H7 (cell line): ENCODE measurements at places on chromosomes 5 and 9. TPM values are rescaled to one million over a fixed set of nuclear protein-coding genes. Genes with fewer than 3 reads are reported as not detected.

The TAF11L5 gene
- total RNA-seq: not detected in 2 replicates

GRCh38 chr5:142303565-142303964, 21.3 kb downstream of the SPRY4 start:
- DNase-seq: no peak

GRCh38 chr5:154571325-154572035, 93.5 kb upstream of the HAND1 start:
- no peak for DNase-seq

- no peak for DNase-seq
These were observed 18.6 kb upstream of the MTMR12 start for GRCh38 chr5:32331217-32331934.

GRCh38 chr9:79140751-79141150, 431.0 kb upstream of the TLE4 start:
- no peak for DNase-seq

- DNase-seq: no peak
These were observed 921.8 kb downstream of the NR2F1-AS1 start for GRCh38 chr5:92659246-92659645.

- no peak for DNase-seq
These were observed 15.1 kb downstream of the TLR4 start for GRCh38 chr9:117719161-117719920.

DNA sequence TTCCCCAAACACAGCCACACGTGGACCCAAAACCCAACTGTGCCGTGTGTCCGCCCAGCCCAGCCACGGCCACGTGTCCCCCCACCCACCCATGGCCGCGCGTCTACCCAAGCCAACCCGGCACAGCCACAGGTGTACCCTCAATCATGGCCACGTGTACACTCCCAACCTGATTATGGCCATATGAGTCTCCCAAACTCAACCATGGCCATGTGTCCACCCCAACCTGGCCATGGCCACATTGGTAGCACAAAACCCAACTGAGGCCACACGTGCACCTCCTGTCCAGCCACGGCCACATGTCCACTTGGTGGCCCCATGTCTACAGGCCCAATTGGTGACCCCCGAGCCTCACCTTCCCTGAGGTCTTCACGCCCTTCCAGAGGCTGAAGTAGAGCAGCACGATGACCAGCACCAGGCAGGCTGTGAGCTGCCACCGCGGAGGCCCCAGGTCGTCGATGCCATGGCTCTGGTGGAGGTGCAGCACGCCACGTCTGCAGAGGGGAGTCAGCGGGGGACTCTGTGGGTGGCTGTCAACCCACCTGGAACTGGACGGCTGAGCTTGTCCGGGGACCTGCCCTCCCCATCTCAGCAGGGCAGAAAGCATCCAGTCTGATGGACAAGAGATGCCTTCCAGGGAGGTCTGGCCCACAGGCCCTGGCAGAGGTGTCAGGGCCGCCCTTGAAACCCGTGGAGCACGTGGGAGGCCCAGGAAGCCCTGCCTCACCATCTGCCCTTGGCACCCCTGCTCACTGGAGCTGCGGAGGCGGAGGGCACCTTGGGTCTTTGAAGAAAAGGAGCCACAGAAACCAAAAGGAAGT, 23.5 kb downstream of the SLC6A3 start:
- no peak for DNase-seq

- no peak for DNase-seq
These were observed 158.9 kb upstream of the EGFLAM start for GRCh38 chr5:38099205-38100168.

DNA sequence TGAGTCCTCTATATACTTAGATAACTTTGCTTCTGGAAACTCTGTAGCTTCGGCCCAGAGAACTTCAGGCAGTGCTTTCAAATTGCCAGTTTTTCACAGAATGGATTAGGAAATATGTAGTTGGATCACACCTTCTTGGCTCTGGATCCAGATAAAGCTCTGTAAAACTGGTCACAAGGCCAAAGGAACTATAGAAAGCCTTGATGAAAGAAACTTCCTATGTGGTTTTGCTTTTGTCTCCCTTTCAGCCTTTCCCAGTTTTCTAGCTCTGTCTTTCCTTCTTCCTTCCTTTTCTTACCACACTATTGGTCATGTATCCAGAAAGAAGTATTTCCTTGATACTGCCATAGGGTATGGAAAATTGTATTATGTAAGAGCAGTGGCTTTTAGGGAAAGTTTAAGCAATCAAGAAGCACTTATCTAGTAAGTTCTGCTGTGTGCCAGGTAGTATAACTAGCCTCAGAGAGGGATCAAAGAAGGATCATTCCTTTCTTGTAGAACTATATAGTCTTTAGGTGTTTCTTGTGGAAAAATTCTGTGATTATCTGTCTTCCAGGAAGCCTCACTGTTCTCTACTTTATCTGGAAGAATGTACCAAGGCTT, 6.3 kb downstream of the GPR21 start:
- no peak for DNase-seq

DNA sequence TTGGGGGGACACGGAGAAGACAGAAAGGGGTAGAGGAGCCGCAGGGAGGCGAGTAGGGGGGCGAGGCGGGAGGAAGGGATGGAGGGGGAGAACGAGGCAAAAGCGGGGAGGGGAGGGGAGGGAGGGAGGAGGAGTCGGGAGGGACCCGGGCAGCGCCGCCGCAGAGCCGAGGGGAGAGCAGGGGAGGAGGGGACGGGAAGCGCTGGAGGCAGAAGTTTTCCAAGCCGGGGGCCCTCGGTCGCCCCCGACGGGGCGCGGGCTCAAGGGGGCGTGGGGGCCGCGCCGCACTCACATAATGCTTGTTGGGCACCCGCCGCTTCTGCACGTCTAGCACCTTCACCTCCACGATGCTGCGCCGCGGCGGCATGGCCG, 353 bp downstream of the SH3PXD2B start:
- peak; percentile 89 for DNase-seq

DNA sequence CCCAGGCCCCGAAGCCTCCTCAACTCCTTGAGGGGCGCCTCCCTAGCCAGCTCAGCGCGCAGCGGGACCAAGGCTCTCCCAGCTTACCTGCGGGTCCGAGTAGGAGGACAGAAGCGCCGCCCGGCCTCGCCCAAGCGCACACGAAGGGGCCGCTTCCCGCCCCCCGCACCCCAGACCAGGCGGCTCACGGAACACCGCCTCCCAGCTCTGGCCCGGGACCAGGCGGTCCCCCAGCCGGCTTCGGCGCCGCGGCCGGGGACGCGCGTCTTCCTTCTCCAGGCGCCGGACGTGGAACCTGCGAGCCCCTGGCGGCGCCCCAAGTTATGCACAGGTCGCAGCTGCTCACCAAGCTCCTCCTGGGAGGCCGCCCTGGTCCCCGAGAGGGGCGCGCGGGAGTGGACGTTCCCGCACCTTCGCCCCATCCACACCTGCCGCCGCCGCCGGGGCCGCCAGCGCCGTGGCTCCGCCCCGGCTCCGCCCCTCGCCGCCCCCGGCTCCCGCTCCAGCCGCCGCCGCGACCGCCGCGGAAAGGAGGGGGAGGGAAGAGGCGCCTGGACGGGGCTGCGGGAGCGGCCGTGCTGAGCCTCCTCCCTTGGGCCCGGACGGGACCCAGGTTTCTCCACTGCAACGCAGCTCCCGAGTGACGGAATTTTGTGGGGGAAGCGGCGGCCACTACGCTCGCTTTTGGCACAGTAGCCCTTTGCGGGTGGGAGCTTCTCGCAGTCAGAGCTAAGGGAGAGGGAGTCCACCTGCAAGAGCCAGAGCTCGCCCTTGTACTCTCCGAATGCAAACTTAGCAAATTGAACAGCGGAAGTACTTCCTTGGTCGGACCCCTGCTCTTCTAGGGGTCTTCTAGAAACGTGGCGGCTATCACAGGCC, 77.5 kb upstream of the IFNE start:
- DNase-seq: peak; percentile 92

- DNase-seq: no peak
These were observed 97.4 kb downstream of the HOMER1 start for GRCh38 chr5:79416499-79416898.

The KLF4 gene
- 1.8 and 2.5 TPM in 2 replicates for total RNA-seq

The NTNG2 gene
- total RNA-seq: 1.2 and 2.3 TPM in 2 replicates

The ADAMTS13 gene
- 2.8 and 5.5 TPM in 2 replicates for total RNA-seq

DNA sequence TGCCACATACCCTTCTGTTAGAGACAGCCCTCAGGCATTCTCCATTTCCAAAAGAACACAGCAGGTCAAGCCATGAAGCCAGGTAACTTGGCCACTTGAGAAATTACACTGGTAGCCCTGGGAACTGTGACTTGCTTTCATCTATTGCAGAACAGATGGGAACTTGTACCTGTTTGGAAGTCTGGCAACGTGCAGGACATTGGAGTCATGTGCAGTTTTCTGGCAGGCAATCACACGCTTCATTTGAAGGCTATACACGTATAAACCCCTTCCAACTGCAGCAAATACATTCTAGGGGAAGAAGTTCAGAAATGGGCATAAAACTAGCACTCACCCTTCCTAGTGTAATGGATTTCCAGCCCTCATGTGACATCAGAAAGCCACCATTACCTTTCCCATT, 54.0 kb downstream of the WDR41 start:
- DNase-seq: no peak

The C5orf52 gene
- total RNA-seq: not detected in 2 replicates

DNA sequence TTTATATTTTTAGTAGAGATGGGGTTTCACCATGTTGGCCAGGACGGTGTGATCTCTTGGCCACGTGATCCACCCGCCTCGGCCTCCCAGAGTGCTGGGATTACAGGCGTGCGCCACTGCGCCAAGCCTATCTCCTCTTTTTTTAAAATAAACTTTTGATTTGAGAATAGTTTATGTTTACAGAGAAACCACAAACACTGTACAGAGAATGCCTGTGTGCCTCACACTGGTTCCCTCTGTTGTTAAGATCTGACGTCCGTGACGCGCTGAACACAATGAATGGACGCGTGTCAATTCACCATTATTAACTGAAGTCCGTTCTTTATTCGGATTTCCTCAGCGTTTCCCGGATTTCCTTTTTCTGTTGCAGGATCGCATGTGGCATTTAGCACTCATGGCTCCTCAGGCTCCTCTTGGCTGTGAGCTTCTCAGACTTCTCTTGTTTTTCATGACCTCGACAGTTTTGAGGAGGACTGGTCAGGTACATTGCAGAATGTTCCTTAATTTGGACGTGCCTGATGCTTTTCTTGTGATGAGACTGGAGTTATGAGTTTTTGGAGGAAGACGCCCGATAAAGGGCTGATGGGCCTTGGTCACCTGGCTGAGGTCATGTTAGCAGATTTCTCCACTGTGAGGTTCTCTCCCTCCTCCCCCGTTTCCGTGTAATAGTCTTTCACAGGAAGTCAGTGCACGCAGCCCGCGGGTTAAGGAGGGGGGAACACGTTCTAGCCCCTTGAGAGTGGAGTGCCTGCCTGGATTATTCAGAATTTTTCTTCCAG, 69.6 kb downstream of the ANKRD33B start:
- DNase-seq: no peak

GRCh38 chr5:149931992-149932436, 12.6 kb downstream of the PDE6A start:
- DNase-seq: no peak

- DNase-seq: no peak
These were observed 112.5 kb downstream of the UHRF2 start for GRCh38 chr9:6525326-6526045.

DNA sequence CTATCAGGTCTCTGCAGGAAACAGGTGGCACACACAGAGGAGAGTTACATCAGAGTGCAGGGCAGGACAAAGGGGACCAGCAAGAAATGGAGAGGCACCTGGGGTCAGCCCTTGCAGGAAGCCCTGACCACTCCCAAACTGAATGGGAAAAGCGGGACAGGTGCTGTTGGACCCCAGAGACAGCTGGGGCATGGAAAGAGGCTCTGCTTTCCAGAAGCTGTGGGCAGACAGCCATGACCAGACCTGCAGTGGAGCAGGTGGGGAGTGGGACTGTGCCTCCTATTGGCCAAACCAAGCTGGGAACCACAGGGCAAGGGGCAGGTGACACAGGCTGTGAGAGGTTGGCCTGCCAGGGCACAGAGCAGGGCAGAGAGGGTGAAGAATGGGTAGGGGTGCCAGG, 125.8 kb downstream of the BOD1 start:
- no peak for DNase-seq

DNA sequence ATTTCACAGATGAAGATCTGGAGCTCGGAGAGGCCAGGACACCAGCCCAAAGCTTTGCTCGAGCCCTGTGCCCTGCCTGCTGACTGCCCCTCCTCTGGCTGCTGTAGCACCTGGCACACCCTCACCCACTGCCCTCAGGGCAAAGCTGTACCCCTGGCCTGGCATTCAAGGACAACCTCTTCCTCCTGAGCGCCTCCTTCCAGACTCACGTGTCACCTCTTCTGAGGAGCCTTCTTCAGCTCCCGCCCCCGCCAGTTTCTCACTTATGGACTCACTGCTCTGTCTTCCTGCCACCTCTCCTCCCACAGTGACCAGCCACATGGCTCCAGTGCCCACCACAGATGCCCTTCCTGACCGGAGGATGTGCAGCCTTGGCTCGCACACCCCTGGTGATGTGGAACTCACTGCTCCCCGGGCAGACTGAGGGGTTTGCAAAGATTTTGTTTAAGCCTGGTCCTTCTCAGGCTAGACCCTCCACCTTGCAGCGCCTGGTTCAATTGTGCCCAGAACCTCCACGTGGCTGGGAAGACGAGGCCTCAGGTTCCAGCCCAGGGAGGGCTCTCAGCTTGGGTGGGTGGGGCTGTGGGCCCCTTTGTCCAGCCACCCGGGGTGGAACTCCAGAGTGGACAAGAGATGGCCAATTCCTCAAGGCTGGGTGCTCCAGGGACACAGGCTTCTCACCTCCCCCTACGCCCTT, 46.6 kb upstream of the PHYKPL start:
- no peak for DNase-seq

- DNase-seq: no peak
These were observed 18.4 kb upstream of the LRRC14B start for GRCh38 chr5:172841-173251.

- no peak for DNase-seq
These were observed 71.2 kb downstream of the SHC3 start for GRCh38 chr9:89107406-89107805.

DNA sequence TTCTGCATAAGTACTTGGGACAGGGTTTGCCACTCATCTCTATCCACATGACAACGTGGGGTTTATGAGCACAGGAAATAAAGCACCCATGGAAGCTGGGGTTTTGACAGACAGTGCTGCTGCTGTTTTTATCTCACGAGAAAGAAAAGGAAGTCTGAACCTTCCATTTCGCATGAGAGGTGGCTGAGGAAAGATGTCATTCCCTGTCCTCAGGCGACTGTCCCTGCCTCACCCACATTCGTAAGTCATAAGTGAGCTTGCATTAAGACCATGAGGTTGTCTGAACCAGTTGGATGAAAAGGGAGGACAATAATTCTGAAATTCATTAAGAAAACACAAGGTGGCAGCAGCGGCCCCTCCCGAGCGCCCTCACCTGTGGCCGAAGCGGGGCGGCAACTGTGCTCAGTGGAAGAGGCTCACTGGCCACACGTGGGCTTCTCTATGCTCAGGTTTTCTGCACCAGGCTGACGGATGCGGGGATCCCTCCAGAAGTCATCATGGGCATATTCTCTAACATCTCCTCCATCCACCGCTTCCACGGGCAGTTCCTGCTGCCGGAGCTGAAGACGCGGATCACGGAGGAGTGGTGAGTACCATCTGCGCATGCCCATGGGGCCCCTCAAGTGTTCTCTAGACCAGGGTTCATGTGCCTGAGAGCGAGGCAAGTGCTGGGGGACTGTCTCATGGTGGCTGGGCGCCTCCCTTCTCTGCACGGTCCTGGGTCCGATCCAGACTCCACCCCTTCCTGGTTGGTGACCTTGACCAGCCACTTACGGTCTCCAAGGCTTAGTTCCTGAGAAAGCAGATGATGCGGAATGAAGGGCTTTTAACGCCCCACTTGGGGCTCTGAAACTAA, 54.7 kb upstream of the SUSD3 start:
- peak; percentile 85 for DNase-seq

The LEAP2 gene
- 0.70 and 0.94 TPM in 2 replicates for total RNA-seq
